ENCODE measurements at places on chromosomes 13 and 19. TPM values are rescaled to one million over a fixed set of nuclear protein-coding genes. Genes with fewer than 3 reads are reported as not detected.
A peak's percentile ranks its signal among the peaks of the same experiment; 100 is the strongest.

ZNF415 gene
- 24.7 TPM for total RNA-seq

ADGRE3 gene
- not detected for total RNA-seq

IGFL4 gene
- not detected for total RNA-seq

ZNF723 gene
- total RNA-seq: not detected

- H3K4me1 ChIP-seq: no peaks in the 10 kb centered on the region
- H3K36me3 ChIP-seq: no peaks in the 10 kb centered on the region
- no peak for DNase-seq
- H3K4me3 ChIP-seq: no peak overlapping the region
- no peak overlapping the region for H3K27ac ChIP-seq
Measured at GRCh38 chr13:101140087-101140770, 276.1 kb downstream of the NALCN start.

DNA sequence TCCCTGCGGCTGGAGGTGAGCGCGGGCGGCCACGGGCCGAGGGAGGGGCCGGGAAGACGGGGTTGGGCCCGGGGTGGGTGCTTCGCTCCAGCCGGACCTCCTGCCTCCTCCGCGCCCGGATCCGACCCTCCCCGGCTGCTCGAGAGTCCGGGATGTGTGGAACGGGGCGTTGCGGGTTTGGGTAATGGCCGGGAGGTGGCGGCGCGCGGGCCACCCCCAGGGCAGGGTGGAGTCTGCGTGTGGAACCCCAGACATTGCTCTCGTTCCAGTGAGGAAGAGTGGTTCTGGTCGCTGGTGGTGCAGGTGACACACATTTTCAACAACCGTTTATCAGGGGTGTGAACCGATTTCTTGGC, 38.8 kb downstream of the ARHGEF7 start:
- H3K4me3 ChIP-seq: peak overlapping the region; percentile 87
- no peaks in the 10 kb centered on the region for H3K36me3 ChIP-seq
- DNase-seq: peak; percentile 70
- H3K27me3 ChIP-seq: no peaks in the 10 kb centered on the region
- H3K27ac ChIP-seq: peak overlapping the region; percentile 99

DNA sequence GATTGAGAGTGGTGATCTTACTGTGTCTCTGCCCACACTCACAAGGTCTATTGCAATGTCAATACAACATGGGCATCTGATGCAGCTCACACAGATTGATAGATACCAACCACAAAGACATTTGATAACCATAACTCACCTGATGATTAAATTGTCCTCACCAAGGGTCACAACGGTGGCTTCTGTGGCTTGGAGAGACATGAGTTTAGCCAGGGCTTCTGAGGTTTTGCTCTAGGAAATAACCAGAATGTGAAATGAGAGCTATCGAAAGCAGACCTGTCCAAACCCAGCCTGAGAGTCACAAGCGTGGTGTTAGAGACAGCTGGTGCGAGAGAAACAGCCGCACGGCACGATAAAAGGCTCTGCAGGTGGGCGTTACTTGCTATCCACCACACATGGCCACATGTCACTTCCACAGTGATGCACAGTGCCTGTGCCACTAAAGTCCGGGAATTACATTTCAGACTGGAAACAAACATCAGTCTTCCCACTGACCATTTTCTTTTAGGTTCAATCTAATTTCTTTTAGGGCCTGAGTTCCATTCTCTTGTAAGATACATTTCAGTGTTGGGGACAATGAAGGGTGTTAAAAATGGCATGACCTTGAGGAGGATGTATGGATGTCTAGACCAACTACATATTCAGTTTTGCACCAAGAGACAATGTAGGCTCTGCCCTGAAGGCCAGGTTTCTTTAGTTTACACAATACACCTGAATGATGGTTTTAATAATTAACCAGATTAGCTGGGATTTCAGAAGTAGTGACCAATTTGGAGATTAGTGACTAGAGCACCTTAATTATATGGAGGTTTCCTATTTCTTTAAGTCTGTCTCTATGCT, 53.7 kb downstream of the ATP7B start:
- H3K4me3 ChIP-seq: no peak overlapping the region
- H3K27me3 ChIP-seq: no peaks in the 10 kb centered on the region
- no peak overlapping the region for H3K27ac ChIP-seq
- no peak for DNase-seq
- no peaks in the 10 kb centered on the region for H3K36me3 ChIP-seq

DNA sequence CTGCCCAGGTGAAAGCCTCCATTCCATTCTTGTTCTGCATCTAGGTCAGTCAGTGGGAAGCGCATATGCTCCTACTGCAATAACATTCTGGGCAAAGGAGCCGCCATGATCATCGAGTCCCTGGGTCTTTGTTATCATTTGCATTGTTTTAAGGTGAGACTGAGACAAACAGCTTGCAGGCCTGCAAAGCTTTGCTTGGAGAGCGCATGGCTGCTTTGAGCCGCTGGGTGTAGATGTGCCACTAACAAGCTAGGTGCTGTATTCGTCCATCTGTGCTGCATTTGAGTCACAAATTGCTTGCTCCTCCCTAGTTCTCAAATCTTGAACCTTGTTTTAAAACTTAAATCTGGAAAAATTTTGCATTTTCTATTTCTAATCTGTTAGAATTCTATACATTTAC, 219.1 kb downstream of the LMO7 start:
- no peaks in the 10 kb centered on the region for H3K27me3 ChIP-seq
- peaks cover 84% of the 10 kb centered on the region for H3K36me3 ChIP-seq
- H3K27ac ChIP-seq: no peak overlapping the region
- no peak for DNase-seq
- no peaks in the 10 kb centered on the region for H3K4me1 ChIP-seq
- no peak overlapping the region for H3K4me3 ChIP-seq

DNA sequence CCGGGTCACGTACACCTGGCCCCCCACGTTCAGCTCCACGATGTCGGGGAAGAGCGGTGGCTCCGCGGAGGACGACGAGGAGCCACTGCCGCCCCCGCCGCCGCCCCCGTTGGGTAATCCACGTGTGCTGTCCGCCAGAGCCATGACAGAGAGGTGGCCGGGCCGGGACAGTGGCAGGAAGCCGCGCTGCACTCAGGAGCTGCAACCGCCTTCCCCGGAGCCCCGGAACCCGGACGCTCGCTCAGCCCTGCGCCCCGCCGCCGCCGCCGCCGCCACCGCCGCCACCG, 257 bp downstream of the KCTD12 start:
- H3K27me3 ChIP-seq: no peaks in the 10 kb centered on the region
- DNase-seq: no peak
- H3K4me1 ChIP-seq: no peaks in the 10 kb centered on the region
- H3K4me3 ChIP-seq: peak overlapping the region; percentile 82
- no peaks in the 10 kb centered on the region for H3K36me3 ChIP-seq

DNA sequence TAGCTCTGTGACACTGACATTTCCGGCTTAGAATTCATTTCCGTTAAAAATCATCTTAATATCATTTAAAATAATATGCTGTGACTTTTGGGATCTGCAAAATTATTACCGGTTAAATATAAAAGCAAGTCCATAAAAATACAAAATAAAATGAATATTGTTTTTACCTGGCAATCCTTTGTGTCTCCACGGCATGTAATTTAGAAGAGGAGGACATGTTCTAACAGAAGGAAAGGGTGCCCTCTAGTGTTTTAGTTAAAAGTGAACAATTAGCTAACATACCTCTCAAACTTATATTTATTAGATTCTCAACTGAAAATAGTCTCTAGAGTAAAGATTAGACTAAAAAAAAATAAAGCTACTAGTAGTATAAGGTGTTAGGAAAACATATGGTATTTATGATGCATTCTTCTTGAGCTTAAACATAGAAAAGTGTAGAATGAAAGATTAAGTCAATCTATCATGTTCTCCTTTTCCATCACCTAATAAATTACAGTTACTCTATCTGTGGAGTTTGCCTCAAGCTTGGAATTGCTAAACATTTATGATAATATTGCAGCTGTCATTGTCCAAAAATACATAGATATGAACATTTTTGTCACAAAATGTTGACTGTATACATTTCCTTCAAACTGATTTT, 676.7 kb upstream of the SPRY2 start:
- H3K27me3 ChIP-seq: no peaks in the 10 kb centered on the region
- H3K4me3 ChIP-seq: no peak overlapping the region
- H3K36me3 ChIP-seq: no peaks in the 10 kb centered on the region
- H3K27ac ChIP-seq: no peak overlapping the region

DNA sequence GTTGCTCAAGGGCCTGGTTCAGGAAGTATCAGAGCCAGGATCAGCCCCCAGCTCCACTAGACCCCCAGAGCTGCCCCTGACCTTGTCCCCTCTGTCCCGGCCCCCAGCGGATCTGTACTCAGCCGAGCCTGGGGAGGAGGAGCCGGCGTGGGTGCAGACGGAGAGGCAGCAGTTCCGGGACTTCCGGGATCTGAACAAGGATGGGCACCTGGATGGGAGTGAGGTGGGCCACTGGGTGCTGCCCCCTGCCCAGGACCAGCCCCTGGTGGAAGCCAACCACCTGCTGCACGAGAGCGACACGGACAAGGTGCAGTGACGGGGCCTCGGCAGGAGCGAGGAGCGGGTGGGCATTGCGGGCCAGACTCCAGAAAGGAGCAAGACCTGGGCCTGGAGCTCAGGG, 14.6 kb downstream of the RCN3 start:
- no peaks in the 10 kb centered on the region for H3K36me3 ChIP-seq
- no peak overlapping the region for H3K4me3 ChIP-seq
- H3K27me3 ChIP-seq: no peaks in the 10 kb centered on the region
- H3K4me1 ChIP-seq: peaks cover 6% of the 10 kb centered on the region

DNA sequence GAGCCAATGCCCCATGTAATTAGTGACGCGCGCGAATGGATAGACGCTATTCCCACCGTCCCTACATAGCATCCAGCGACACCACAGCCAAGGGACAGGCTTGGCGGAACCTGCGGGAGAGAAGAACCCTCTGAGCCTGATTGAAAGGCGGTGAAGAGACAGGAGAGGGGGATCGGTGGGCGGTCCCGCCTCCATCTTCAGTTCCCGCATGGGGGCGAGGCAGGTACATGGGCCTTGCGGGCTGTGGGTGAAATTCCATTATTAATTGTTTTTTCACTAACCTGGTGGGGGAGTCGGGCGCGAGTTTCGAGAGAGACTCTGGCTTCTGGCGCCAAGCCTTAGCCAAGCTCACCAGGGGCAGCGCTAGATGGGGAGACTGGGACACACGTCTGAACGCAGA, 8.4 kb upstream of the TEX101 start:
- H3K4me3 ChIP-seq: no peak overlapping the region
- no peaks in the 10 kb centered on the region for H3K4me1 ChIP-seq
- no peak overlapping the region for H3K27ac ChIP-seq
- H3K27me3 ChIP-seq: no peaks in the 10 kb centered on the region
- DNase-seq: no peak
- no peaks in the 10 kb centered on the region for H3K36me3 ChIP-seq

DNA sequence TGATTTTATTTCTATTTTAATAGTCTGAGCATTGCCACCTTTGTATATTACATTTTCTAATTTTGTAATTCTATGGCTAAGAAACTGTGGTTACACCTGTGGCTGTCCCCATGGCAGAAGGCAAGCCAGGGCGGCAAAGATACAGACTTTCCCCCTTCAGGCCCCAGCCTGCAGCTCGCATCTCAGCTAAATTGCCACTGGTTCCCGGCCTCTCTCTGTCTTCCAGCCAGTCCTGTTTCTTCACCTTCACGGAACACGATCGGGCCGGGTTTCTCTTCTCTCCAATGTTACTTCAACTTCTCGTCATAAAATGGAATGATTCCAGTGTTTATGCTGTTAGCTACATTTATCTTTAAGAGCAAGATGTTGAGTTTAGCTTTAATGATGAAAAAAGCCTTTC, 124.5 kb upstream of the ZNF507 start:
- no peak for DNase-seq
- no peaks in the 10 kb centered on the region for H3K36me3 ChIP-seq

GRCh38 chr19:28966737-28967399, 246.1 kb downstream of the UQCRFS1 start:
- H3K27ac ChIP-seq: peak overlapping the region; percentile 68
- H3K4me1 ChIP-seq: no peaks in the 10 kb centered on the region
- no peak overlapping the region for H3K4me3 ChIP-seq
- no peaks in the 10 kb centered on the region for H3K36me3 ChIP-seq
- no peak for DNase-seq

DNA sequence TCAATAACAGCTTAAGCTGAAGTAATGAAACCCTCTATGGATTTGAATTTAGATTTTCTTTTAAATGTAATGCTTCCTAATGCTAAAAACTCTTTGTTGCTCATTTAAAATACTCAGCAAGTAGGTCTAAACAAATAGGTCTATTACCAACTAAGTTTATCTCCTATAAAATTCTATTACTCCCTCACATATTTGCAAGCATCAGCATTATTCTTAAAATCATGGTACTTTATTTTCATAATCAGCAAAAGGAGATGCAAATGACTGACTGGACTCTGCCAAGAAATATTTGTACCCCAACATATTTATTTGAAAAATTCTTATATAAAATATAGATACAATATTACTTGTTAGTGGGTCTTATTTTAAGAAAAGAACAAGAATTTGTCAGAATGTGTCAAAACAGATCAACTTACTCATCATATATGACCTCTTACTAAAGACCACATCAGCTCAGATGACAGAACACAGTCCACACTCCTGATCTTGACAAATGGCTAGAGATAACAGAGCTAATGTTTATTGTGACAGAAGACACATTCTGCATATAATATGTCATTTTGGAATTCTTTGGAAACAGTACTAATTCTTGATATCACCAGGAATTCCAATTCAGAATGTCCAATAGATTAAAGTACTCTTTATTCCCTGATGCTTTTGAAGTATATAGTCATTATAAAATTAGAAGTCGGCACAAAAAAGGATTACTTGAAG, 704.6 kb upstream of the PCDH9 start:
- no peaks in the 10 kb centered on the region for H3K27me3 ChIP-seq
- DNase-seq: no peak
- H3K36me3 ChIP-seq: no peaks in the 10 kb centered on the region
- no peak overlapping the region for H3K27ac ChIP-seq
- H3K4me1 ChIP-seq: no peaks in the 10 kb centered on the region

- H3K27me3 ChIP-seq: no peaks in the 10 kb centered on the region
- no peak for DNase-seq
- no peak overlapping the region for H3K4me3 ChIP-seq
- no peaks in the 10 kb centered on the region for H3K4me1 ChIP-seq
Measured at GRCh38 chr13:40933508-40934204, 85.5 kb downstream of the ELF1 start.

Measured in right atrium auricular region (tissue), 2 donors.